ENCODE measurements at places on chromosomes 7 and 10.

- DNase-seq: no peak
Measured at GRCh38 chr7:92636018-92636560, 45.9 kb upstream of the FAM133B start.

GRCh38 chr7:650339-651031 lies 76.0 kb upstream of the DNAAF5 start:
- DNase-seq: no peak

DNA sequence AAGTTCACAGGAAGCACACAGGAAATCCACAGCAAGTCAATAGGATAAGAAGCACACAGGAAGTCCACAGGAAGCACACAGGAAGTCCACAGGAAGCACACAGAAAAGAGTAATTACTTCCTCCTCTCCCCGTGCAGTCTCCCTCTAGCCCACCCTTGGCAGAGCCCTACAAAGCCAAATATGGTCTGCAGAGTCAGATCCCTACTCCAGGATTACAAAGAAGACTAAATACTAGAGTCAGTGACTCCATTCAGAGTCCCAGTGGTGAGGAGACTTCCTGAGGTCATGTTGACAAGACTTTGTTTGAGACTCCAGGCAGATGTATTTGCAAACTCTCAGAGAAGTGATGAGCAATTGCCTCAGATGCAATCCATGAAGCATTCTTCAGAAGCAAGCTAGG lies 398.6 kb upstream of the AUTS2 start:
- DNase-seq: no peak

DNA sequence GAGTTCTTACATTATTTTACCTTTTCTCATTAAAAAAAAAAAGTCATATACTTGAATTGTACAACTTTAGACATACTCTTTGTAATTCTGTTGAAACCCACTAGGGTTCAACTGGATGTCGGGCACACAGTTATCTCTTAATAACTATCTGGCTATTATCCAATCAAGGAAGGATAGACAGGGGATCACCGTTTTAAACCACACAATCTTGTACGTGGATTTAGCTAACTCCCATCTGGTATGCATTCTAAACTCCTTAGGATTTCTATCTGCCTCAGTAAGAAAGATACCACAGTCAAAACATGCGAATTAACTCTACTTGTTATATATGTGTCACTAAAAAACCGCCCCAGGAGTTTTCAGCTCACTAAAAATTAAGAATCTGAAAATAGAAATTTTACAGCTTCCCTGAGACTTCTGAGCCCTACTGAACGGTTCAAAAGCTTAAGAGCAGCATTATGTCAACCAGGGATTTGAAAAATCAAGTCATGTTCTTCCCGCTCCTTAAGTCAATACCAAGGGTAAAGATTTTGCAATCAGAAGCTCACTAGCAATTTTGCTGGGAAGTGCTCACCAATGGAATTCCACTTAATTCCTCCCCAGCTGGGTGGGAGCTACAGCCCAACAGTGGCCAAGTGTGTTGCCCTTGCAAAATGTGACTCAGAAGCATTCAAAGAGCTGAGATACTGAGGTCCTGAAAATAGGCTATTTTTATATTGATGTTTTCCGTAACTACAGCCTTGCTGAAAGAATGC lies 267.0 kb downstream of the FRMD4A start:
- DNase-seq: no peak

- DNase-seq: no peak
Measured at GRCh38 chr7:44142028-44142427, 896 bp upstream of the MYL7 start.

DNA sequence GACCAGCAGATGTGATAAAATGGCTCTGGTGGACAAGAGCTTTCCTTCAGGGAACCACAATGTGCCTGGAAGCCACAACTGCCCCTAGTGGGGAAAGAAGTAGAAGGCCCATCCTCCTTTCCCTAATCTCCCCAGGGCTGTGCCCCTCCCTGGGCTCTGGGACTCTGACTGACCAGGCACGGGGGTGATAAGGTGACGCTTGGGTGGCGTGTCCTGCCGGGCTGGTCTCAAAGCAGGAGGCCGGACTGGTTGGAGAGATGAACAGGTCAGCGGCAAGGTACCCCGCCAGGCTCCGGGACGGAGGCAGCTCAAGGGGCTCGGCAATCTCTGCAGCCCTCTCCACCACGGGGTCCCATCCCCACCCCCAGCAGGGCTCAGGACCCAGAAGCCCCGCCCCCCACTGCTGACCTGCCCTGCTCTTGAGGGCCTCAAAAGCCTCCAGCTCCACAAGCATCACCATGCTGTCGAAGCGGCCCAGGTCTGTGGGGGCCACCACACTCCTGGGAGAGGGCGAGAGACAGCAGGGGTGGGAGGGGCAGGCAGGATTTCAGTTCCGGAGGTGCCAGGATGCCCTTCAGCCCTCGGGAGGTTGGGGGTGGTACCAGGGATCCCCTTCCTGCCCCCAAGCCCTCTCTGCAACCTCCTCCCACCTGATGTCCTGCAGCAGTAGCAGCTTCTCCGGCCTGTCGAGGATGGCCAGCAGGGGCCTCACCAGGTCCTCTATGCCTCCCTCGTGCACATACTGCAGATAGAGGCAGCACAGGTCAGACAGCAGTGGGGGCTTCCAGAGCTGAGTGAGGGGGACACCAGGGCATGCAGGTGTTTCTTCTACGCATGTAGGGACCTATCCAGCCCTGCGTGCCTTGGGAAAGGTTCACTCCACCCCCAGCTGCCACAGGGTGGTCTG lies 12.2 kb downstream of the LZTS2 start:
- DNase-seq: no peak

GRCh38 chr7:35250452-35250851 lies 3.4 kb downstream of the TBX20 start:
- no peak for DNase-seq

All from stimulated activated CD4-positive, alpha-beta T cell treated with anti-CD3 and anti-CD28 coated beads, Interleukin-4, amount 100 ng/mL, for 1 hour (primary cell).